MCF 10A (cell line): ENCODE measurements at places on chromosomes 12 and 14.

DNA sequence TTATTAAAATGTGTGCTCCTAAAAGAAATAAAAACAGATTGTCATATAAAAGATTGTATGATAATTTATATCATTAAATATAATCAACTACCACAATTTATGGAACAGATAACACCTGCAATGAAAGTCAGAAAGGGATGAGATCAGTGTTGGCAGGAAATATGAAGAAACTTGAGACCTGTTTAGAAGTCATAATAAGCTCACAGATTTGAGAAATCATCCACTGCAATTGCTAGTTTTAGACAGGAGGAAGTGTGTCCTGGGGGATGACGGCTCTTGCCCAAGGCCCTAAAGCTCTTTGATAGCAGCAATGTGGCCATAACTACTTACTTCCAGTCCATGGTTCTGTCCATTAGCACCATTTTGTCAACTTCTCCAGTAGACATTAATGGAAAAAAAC, 122.8 kb upstream of the SOX5 start:
- peak; percentile 30 for DNase-seq

- DNase-seq = no peak
Measured at GRCh38 chr14:32947792-32948191, 9.1 kb downstream of the NPAS3 start.

DNA sequence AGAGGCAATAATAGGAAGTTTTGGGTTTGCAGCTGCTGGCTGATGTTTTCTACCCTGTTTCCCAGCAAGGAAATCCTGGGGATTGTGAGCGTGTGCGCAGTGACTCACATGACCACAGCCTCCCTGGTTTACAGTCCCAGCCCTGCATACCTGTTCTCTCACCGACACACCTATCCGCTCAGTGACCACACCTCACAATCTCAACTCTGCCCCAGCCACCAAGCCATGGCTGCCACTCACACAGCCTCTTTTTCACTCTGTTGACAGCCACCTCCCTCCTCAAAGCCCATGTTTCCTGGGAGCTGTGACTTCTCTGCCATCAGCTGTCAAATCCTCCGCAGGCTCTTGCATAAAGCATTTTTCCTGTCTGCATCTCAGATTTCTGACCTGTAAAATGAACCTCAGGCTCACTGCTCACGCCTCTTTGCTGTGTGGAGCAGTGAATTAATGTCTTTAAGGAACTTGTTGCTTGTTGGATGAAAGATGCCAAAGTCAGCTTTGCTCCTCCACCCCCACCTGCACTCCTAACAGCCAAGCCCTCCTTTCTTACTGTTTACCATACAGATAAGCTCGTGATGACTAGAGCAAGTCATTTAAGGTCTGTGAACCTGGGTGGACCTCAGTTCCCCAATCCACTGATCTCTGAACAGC, 43.5 kb downstream of the B4GALNT3 start:
- DNase-seq = peak; percentile 80

DNA sequence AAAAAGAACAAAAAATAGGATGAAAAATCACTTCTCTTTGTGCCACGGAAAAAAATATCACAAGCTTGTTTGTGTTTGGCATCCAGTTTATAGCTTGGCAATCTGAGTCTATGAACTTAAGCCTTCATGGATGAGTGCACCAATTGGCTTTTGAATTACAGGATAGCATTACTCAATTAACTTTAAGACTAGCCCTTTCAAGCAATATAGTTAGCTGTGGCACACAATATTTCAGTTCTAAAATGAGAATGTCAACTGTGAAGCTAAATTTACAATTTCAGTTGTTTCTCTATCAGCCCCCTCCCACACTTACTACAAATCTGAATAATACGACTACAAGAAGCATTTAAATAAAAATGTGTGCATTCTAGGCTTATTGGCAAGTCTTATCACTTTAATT, 8.3 kb downstream of the RERG start:
- DNase-seq = no peak

- DNase-seq = no peak
Measured at GRCh38 chr12:122138616-122139015, 35.4 kb downstream of the IL31 start.

DNA sequence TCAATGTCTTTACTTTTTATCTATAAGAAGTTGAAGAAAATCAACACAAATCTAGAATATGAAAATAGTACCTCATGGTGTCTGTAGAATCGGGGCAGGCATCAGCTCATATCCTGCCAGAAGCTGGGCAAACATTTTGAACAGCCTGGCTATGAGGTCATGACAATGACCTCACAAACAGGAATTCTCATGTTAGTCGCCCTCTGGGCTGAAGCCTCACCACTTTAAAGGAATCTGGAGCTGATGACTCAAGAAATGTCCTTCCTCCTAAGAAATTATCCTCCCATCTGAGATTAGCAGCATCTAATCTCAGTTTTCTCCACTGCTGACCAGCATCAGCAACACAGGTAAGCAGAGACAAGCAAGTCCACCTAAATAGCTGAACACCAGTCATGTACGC, 27.1 kb downstream of the CLIP1 start:
- peak; percentile 18 for DNase-seq

GRCh38 chr12:32450768-32451167, 51.4 kb downstream of the FGD4 start:
- DNase-seq = no peak

- peak; percentile 92 for DNase-seq
Measured at GRCh38 chr12:124774462-124775167, 89.0 kb downstream of the SCARB1 start.

- no peak for DNase-seq
Measured at GRCh38 chr14:33745163-33745562, 205.7 kb downstream of the EGLN3 start.

DNA sequence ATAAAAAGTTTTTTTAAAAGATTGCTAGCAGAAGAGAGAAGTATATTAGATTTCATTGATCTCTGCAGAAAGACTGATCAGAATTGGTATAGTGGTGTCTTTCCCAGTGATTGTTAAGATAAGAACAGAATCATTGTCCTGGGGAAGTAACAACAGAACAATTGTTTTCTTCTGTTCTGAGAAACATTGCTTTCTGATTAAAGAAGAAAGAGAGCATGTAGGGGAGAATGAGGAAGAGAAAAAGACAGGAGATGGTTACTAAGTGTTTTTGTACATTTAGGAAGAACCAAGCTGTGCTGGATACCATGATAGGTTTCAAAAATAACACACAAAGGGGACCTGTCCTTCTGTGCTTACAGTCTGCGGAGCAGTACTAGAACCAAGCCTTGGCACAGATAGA, 5.0 kb downstream of the USP30 start:
- DNase-seq = no peak

DNA sequence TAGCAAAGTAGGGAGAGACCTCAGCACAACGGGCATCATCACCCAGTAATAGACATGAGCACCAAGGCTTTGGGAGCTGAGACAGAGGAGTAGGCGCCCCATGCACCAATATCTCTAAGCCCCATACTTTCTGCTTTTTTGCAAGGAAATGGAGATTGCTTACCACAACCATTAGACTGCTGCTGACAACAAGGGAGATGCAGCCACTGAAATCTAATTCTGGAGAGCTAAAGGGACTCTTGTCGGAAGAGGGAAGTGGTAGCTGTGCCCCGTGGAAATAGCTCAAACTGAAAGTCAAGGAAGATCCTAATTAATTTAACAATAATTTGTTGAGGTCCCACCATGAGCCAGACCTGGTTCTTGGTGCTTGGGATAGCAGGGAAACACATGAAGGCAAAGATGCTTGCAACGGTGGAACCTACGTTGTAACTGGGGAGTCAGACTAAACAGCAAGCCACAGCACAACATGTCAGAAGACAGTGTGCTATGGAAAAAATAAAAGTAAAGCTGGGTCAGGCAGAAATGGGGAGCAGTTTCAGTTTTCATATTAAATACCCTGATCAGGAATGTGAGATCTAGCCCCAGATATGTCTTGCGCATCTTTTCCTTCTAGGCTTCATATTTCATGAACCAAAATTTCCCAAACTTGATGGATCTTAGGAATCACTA, 1131.0 kb downstream of the BCL11B start:
- no peak for DNase-seq

GRCh38 chr12:55446326-55446725, 2.5 kb downstream of the OR6C2 start:
- DNase-seq = no peak

DNA sequence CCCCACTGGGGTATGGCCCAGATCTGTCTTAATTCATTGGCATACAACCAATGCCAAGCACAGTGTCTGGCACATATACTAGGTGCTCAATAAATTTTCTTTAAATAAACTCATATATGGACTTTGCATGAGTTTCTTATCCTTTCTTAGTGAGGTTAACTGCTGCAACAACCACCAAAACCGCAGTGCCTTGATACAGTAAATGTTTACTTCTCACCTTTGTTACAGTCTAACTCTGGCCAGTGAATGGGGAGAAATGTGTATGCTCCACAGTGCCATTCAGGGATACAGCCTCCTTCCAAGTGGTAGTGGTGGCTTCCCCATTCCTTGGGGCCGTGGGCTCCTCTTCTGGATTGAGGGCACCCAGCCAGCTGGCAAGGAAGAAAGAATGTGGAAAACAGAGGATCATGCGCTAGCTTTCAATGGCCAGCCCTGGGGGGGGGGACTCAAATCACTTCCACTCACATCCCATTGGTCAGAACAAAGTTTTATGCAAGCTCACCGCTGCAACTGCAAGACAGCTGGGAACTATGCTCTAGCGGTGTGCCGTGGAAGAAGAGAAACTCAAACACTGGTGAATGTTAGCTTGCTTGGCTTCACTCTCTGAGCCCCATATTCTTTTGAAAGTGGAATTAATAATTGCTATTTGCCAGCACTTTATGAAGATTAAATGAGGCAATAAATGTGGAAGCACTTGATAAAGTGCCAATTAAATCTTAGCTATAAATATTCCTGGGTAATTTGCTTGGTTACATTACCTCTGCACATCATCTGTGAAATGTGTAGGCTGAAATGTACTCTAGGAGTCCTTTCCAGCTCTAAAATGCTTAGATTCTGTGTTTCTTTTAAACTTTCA, 51.0 kb upstream of the SOCS2 start:
- DNase-seq = no peak

- DNase-seq = peak; percentile 38
Measured at GRCh38 chr12:98211909-98212695, 303.3 kb upstream of the TMPO start.

DNA sequence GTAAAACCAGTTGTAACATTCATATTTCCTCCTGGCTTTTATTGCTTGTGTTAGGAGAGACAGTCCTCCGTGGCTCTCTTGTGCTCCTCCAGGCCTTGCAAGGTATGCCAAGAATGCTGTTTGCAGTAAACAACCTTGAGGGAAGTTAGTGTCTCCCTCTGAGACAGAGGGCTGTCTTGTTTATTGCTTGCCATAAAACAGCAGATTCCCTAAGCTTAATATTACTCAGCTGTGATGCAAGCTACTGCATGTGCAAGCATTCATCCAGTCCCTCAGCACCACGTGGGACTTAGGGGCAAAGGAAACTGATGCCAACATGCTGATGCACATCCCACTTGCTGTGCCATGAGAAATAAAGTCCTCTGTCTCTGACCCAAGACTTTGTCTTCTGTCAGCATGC, 6.6 kb downstream of the POMT2 start:
- DNase-seq = peak; percentile 78

DNA sequence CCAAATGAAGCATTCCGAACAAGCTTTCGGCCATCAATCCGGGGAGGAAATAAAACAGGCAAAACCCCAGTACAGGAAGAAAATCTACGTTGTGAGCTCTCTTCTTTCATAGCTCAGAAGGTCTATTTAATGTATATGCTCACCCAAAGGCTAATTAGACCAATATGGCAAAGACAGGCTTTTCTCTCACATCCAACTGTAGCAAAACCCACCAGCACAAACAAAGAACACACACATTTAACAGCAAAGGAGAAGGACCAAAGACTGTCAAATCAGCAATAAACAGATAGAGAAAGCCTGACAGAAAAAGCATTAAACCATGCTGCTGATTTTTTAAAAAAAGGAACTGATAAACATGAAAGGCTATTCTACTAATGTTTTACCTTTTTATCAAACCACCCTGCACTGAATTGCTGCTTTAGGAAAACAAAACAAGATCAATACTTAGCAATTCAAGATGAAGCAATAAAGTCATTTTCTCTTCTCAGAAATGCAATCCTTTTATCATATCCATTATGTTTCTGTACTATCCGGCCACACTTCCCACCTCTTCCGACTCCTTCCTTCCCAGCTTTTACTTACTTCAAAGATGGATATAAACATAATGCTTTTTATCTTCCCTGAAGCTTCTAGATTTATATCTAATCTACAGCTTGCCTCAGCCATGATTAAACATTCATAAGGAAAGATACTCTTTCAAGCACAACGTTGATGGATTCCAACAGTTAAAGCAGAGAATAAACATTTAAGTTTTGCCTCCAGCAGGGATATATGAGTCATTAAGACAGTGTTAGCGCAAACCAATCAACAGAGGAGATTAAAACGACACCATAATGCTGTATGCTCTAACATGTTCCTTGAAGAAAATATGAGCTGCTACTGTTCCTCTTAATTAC, 74.6 kb upstream of the BBS10 start:
- DNase-seq = peak; percentile 35

DNA sequence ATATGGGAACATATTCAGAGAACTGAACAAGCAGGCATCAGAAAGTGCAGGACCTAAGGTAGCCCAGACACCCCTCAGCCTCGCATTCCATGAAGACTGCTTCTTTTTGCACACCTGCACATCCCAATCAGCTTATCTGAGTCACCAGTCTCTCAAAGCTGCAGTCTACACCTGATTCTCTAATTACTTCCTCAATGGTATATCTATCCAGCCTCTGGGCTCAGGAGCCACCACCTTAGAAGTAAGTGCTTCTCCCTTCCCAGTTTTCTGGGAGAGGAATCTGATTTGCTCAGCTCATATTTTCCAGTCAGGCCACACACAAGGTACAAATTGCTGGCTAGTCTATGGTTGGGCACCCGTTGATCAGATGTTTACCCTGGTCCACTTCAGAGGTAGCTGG, 21.7 kb downstream of the TC2N start:
- DNase-seq = no peak

GRCh38 chr14:34722723-34723545, 8.5 kb upstream of the CFL2 start:
- DNase-seq = peak; percentile 63

DNA sequence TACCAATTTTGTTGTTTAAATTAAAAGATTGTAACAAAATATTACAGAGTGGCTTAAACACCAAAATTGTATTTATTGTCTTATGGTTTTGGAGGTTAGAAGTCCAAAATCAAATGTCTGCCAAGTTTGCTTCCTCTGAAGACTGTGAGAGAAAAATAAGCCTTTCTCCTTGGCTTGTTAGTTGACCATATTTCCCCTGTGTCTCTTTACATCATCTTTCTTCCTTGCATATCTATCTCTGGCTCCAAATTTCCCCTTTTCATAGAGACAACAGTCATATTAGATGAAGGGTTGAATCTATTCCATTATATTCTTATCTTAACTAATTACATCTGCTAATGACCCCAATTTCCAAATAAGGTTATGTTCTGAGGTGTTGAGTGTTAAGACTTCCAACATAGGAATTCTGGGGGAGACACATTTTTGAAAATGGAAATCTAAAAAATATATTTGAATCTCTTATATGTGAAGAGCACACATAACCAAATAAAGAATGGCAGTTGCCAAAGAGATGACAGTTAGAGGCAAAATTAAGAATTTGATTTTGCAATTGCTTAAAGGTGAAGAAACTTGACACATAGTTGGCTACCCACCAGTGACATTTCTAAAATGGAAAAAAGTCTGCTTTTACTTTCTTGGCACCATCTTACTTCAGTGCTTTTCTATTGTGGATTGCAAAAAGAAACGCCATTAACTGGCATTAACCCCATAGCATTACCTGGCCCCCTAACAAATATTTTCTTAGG, 407.2 kb downstream of the FSCB start:
- DNase-seq = no peak

- DNase-seq = no peak
Measured at GRCh38 chr12:13186302-13186701, 10.2 kb upstream of the EMP1 start.

- DNase-seq = no peak
Measured at GRCh38 chr14:101758913-101759593, 2.5 kb upstream of the PPP2R5C start.
